ENCODE measurements at places on chromosomes 7 and 10.

- DNase-seq, result no peak
Measured at GRCh38 chr7:129443612-129444011, 9.4 kb downstream of the STRIP2 start.

GRCh38 chr7:13069841-13070240, 382.4 kb downstream of the ARL4A start:
- no peak for DNase-seq

DNA sequence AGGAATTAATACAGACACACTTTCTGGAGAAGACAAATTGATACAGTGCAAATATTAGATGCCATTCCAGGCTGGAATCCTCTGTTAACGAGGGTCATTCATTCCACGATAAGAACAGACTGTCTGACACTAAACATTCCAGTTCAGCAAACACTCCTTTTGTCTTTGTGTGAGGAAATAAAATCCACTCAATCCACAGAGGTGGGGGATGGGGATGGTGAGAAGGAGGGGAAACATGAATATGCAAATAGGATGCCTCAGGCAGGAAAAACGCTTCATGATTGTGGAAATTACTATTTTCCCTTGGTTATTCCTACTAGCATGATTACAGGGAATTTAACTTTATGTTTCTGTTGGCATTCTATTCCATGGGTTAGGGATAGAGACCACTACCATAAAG, 196.9 kb upstream of the CDCA7L start:
- no peak for DNase-seq

DNA sequence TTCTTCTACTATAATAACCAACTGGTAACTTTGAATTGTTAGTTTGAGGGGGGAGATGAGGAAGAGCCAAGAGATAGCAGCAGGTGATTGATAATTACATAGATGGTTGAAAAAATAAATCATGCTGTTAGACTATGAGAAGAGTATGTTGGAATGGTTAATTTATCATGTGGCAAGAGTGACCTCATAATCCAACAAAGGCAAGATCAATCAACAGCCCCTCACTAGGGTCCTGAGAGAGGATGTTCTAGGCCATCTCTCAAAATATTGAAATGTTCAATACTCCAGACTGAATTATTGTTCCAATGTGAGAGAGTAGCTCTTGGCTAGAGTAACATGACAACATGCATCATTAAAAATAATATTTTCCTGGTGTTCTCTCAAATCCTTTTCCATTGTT, 67.9 kb downstream of the ADD3 start:
- DNase-seq, result no peak

DNA sequence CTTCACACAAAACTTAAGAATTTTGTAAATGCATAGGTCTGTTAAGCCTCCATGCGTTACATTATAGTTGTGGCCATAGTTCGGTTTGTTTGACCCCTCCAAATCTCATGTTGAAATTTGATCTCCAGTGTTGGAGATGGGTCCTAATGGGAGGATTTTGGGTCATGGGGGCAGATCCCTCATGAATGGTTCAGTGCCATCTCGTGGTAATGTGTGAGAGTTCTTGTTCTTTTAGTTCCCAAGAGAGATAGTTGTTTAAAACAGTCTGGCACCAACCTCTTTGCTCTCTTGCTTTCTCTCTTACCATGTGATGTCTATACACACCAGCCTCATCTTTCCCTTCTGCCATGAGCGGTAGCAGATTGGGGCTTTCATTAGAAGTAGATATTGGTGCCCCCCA, 264.3 kb downstream of the TCF7L2 start:
- DNase-seq, result no peak

Measured in T-helper 2 cell treated with Interferon-gamma antibody and Interleukin-4, amounts not matched to agents 5 μg/mL and 100 μg/mL, for 36 hours (primary cell).